Activated CD4-positive, alpha-beta T cell treated with anti-CD3 and anti-CD28 coated beads, Interleukin-2, amount 50 U/mL, for 48 hours (primary cell): ENCODE measurements at places on chromosomes 16 and 17.
A peak's percentile ranks its signal among the peaks of the same experiment; 100 is the strongest.

DNA sequence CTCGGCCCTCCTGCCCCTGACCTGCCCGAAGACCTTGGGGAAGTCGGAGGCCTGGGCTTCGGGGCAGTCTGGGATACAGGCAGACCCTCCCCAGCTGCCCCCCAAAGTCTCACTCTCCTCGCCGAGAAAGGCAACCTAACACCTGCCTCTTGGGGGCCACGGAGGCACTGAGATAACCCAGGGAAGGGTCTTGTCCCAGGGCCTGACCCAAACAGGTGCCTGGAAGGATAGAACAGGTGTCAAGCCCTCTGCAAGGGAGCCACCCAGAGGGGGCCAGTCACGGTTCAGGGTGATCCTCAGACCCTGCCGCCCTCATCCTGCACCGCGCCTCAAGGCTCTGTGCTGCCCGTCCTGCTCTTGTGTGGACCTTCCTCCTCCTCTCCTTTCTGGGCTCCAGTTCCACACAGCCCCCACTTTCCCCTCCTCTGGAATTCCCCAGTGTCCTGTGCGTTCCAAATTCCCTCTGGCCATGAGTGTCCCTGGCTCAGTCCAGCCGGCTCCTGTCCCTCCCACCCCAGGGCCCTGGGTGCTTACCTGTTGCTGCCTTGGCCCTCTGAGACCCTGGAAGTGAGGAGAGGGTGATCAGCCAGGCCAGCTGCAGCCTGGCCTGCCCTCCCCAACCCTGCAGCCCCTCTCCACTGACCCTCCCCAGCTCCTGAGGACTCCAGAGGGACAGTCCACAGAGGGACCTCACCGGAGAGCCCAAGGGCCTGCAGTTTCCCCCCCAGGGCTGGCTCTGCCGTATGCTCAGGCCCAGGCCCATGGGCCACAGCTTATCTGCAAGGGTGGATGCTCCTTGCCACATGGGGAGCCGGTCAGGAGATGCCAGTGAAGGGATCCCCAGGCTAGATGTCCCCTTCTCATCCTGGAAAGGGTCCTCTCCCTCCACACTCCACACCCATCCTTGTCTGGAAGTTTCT lies 3.8 kb downstream of the PRSS27 start:
- no peak for DNase-seq

DNA sequence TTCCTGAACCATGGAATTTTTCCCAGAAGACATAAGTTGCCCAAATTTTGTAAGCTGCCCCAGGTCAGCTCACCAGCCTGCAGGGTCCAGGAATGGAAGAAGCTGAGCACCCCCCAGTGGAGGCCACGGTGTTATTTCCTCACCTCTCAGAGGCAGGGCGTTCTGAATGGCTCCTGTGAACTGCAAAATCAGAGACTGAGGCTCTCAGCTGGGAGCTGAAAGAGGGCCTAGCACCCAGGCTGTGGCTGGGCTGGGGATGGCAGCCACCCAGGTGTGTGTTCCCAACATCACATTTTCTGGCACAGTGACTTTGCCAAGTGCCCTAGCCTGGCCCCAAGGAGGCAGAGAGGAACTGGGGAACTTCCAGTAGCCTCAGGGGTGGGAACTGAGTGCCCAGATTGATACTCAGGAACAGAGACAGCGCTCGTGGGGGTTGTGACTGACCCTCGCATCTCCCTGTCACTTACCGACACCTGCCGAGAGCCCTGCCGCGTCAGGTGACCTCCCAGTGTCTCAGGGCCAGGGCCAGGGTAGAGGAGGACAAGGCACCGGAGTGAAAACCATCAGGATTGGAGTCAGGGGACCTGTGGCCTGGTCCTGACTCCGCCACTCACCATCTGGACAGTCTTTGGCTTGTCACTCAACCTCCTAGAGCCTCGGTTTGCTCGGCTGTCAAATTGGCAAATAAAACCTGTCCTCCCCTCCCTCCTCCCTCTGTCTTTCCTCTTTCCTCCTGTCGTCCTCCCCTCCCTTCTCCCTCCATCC lies 11.3 kb downstream of the CACNG4 start:
- DNase-seq = peak; percentile 8

GRCh38 chr17:927611-928461 lies 51.7 kb downstream of the NXN start:
- DNase-seq = no peak

GRCh38 chr17:40111221-40112128 lies 10.3 kb upstream of the MSL1 start:
- DNase-seq = peak; percentile 81

DNA sequence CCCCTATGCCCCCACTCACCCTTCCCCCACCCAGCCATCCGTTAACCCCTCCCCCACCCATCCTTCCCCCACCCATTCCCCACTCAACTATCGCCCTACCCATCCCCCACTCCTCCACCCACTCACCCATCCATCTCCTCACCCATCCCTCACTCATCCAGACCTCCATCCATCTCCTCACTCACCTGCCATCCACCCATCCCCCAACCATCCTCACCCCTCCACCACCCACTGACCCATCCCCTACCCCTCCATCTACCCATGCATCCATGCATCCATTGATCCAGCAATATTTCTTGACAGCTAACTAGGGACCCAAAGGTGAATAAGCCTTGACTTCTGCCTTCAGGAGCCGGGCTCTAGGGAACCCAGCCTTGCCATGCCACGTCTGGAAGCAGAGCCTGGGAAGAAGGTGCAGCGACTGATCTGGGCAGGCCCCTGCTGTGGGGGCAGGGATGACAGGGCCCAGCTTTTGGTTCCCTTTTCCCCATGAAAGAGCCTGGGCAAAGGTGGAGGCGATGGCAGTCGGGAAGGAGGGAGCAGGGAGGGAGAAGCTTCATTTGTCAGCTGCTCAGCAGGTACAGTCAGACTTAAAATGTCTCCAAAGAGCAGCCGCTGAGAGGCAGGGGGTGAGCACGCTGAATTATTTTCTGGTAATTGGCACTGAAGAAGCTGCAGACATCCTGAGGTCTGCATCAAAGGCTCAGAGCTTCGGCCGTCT lies 23.1 kb upstream of the DOC2B start:
- no peak for DNase-seq

DNA sequence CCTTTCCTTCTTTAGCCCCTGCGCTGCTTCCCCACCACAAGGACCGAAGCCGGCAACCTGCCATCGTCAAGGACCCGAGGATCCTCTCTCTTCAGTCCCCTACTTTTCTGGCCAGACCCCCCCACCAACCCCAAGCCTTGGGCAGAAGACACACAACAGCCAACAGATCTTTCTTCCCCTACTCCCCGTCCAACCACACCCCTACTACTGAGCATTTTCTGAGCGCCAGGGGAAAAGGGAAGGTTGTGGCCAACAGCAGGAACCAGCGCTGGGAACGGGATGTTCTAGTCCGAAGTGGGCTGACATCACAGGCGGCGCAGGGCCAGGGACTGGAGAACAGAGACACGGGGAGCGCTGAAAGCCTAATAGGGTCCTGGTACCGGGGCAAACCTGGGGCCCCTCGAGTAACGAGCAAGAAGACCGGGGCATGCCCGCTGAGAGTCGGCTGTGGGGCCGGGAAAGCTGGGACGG lies 528 bp downstream of the PER1 start:
- peak; percentile 39 for DNase-seq

DNA sequence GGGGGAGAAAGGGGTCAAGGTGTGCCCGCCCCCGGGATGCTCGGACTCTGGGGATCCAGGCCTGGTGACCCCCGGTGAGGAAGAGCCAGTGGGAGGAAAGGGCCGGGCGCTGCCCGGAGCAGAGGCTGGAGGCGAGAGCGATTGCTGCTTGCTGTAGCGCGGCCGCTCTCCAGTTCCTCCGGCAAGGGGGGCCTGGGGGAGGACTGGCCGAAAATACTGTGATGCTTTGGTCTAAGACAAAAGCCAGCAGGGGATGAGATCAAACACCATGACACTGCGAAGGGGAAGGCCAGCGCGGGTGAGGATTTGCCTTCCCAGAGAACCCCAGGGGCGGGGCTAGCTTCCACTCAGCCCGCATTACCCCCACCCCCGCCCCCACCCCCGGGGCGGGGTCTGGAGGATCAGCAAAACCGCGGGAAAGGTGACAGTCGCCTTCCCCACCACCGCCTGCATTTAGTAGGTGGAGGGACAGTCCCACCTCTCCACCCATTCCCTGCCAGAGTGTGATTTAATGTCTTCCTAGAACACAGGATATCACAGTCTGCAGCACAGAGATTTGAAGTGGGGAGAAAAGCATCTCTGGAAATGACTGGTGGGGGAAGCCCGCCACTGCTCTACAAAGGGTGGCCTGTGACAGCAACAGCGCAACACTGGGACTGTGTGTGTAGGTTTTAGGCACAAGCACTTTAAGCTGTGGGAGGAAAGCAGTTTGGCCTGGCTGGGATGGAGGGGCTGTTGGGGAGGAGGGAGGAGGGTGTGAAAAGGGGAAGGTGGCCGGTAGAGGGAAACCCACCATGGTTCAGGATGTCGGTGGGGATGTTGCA lies 25.7 kb downstream of the MRC2 start:
- DNase-seq = peak; percentile 96

GRCh38 chr16:11986521-11987057 lies 10.1 kb downstream of the SNX29 start:
- DNase-seq = no peak
